Stimulated activated CD8-positive, alpha-beta memory T cell treated with anti-CD3 and anti-CD28 coated beads, Interleukin-15, amount 100 ng/mL, for 1 hour (primary cell): ENCODE measurements at places on chromosomes 13 and 19.
A peak's percentile ranks its signal among the peaks of the same experiment; 100 is the strongest.

DNA sequence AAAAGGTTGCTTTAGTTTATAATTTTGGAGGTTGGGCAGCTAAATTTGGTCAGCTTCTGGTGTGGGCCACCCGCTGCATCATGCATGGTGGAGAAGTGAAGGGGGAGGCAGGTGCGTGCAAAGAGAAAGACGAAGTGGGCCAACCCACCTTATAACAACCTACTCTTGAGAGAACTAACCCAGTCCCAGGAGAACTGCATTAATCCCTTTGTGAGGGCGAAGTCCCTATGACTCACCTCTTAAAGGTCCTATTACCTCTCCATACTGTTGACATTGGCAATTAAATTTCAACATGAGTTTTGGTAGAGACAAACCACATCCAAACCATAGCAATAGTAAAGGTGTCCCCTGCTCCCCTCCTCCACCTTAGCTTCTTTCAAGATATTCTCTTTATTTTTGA, 7.7 kb upstream of the FGF9 start:
- DNase-seq: no peak

DNA sequence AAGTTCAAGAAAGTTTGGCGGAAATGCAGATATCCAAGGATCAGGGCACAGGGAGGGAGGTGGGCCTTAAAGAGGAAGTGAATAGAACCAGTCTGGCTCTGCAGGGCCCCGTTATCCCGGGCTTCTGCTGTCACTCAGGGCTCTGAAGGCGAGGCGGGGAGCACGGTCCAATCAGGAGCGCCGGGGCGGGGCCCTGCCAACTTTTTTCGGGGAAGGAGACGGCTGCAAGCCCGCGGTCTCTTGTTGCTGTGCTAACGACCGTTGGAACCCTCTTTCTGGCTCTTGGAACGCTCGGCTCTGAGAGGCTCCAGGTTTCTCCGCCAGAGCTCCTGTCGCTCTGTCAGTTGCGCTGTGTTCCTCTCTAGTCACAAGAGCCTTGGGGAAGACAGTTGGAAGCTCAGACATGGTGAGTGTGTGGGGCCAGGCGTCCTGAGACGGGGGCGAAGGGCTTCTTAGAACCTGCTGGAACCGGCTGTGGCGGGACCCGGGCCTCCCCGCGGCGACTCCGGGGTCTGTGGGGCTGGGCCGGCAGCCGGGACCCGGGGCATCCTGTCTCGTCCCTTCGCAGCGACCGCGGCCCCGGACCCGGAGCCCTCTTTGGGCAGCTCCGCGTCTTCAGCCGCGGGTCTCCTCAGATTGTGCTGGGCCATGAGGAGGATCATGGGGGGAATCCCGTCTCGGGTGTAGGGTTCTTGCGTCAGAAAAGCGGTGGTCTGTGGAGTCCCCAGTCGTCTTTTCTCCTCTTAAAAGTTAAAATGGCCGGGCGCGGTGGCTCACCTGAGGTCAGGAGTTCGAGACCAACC, 27.7 kb downstream of the ZNF844 start:
- peak; percentile 2 for DNase-seq

GRCh38 chr13:114069376-114070097, 62.9 kb downstream of the RASA3 start:
- no peak for DNase-seq

GRCh38 chr19:15115080-15115479, 7.9 kb downstream of the SYDE1 start:
- no peak for DNase-seq

DNA sequence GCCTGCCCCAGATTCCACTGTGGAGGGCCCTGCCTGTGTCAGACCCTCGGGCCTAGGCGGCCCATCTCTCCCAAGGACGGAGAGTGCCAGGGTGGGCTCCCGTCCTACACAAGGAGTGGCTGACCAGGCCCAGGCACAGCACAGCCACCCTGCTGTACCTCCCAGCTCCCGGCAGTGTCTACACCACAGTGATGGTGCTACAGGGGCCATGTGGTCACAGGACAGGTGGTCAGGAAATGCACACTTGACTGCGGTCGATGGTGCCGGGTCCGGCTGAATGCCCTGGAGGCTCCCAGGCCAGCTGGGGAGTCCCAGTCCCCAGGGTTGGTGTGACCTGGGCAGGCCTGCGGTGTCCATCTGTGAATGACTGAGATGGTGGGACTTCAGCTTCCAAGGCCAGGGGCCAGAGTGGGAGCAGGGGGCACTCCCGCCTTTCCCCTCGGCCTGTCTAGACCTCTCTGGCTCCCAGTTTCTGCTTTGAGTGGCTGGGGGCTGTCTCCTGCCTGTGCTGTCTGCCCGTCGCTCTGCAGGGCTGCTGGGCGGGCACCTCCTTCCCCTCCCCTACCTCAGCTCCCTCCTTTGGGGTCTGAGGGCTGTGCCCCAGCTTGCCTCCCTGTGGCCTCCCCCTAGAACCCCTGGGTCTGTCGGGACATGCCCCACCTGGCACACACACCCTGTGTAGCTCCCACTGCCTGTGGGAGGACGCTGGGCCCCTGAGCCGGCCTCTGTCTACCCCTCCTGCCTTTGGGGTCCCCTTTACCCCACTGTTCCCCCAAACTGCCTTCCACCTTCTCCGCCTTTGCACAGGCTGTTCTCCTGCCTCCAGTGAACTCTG, 12.5 kb downstream of the DDA1 start:
- DNase-seq: no peak

GRCh38 chr13:41917641-41918040, 43.3 kb downstream of the VWA8 start:
- DNase-seq: no peak

DNA sequence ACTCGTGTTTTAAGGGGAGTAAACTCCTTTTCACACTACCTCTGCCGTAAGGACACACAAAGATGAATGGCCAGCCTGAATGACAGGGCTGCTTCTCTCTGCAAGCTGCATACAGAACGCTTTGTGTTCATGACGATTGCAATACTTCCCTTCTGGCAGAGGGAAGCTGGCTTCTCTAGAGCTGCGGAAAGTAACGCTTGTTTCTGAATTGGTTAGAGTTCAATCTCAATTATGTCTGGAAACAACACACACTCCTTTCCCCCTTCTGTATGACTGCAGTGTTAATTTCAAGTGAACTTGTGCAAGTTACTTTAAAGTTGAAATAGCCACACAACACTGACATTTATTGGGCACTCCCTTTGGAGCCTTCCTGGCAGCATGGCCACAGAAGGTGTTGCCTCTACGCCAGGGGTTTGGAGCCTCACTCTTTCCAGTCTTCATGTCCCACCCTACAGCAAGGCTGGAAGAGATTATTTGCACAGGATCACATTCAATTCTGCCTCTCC, 242.6 kb downstream of the NDFIP2 start:
- no peak for DNase-seq

GRCh38 chr13:27638521-27638920, 16.8 kb downstream of the POLR1D start:
- DNase-seq: no peak
